ENCODE measurements at places on chromosomes 12 and 14.

- no peak for DNase-seq
Observed at GRCh38 chr14:99578541-99579101, 25.4 kb downstream of the CCDC85C start.

- DNase-seq = no peak
Observed at GRCh38 chr12:96197503-96198272, 3.5 kb downstream of the ELK3 start.

GRCh38 chr12:103820361-103820760 is 20.7 kb downstream of the NT5DC3 start:
- DNase-seq = no peak

DNA sequence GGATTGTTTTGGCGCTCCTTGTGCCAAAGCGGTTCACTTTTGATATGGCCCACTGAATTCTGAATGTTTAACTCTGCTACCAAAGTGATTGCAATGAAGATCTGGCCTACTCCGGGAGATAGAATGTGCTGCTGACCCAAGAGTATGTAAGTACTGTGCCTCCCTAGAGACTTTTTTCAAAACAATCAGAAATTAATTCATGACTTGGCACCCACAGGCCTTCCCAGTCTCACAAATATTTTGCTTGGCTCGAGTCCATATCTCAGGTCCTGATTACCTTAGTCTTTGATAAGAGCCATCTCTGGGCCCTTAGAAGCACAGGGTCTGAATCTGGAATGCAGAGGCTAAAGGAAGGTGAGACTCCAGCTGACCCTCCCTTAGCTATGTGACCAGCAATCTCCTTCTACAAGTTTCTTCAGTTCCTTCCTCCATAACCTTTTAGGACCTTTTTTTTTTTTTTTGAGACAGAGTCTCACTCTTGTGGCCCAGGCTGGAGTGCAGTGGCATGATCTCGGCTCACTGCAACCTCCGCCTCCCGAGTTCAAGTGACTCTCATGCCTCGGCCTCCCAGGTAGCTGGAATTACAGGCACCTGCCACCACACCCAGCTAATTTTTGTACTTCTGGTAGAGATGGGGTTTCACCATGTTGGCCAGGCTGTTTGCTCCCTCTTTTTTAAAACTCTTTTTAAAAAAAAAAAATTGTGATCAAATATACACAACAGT is 49.5 kb upstream of the METAP2 start:
- DNase-seq = no peak

GRCh38 chr14:49479432-49479831 is 106.7 kb downstream of the RPS29 start:
- DNase-seq = no peak

- no peak for DNase-seq
Observed at GRCh38 chr14:41608681-41609390, 2.2 kb downstream of the LRFN5 start.

All from femur (tissue), 1 donor.